Caudate nucleus (tissue), 63 donors: ENCODE measurements at places on chromosomes 16 and 17.

DNA sequence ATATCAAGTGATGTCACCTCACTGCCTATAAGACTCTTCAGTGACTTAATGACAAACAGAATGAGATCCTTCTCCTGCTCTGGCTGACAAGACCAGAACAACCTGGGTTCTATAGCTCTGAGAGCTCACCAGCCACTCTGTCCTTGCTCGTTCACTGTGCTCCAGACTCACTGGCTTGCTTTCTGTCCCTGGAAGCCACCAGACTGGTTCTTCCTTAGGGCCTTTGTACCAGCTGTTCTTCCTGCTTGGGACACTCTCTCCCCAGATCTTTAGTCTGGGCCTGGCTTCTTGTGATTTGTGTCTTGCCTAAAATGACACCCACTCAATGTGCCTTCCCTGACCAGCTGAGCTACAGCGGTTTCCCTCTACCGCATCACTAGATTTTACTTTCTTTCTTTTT is 76.1 kb downstream of the FTO start:
- no peak for DNase-seq

DNA sequence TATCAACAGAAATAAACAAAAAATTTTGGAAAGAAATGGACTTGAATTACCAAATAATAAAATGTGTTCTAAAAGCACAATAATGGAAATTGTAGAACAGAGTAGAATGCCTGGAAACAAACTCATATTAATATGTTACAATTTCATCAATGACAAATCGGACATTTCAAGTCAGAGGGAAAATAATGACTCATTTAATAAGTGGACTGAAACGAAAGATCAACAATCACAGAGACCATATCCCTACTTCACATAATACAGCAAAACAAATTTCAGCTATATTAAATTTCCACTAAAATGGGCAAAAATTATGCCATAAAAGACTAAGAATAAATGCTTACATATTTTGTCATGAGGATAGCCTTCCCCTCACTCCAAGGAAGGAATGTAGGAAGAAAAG is 25.7 kb downstream of the CDYL2 start:
- no peak for DNase-seq

GRCh38 chr16:15963307-15963910 is 14.0 kb downstream of the ABCC1 start:
- no peak for DNase-seq

DNA sequence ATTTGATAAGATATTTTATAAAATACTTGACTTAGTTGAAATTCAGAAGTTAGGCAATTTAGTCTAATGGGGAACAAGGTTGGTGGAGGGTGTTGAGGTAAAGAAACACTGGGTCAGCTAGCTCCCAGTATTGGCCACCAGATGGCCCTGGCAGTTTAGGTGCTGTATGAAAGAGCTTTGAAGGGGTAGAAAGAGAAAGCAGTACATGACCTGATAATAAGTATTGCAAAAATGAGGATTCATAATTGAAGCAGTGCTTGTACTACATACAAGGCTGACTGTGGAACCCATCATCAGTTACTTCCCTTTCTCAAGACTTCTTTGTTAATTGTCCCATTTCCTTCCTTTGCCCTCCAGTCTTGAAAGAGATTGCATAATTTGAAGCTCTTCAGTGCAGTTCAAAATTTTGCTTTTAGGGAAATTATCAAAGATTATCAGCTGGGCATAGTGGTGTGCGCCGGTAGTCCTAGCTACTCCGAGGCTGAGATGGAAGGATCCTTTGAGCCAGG is 29.4 kb downstream of the TANC2 start:
- DNase-seq: no peak
